ENCODE measurements at places on chromosomes 4 and X.

- no peak for DNase-seq
Measured at GRCh38 chrX:110044346-110045249, 41.7 kb downstream of the TMEM164 start.

DNA sequence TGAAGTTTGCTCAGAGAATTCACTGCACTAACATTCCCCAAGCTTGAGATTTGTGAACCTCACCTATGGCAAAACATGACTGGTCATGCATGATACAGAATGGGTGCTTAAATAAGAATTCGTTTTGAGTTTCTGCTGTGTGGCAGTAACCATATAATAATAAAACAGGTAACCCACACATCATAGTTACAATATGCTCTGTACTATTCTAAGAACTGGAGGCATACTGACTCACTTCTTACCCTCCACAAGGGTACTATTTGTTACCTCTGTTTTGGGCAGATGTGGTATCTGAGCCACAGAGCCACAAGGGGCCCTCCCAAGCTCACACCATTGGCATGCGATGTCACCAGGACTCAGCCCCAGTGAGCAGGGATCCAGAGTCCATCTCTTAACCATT lies 17.6 kb downstream of the SLC2A9 start:
- no peak for DNase-seq

DNA sequence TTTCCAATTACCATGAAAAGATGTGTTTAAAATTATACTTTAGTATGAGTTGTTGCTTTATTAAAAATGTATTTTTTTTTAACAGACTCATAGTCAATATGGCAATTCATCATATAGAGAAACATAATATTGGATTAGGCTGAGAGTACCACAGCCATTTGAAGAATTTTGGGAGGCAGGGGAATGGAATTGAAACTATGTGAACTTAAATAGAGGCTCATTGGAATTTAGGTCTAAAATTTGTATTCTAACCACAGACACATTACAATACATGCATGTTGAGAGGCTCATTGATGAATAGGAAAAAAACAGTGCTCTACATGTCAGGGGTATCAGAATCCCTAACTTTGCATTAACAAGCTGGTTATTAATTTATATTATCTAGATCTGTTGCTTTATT lies 269.6 kb downstream of the DKK2 start:
- no peak for DNase-seq

DNA sequence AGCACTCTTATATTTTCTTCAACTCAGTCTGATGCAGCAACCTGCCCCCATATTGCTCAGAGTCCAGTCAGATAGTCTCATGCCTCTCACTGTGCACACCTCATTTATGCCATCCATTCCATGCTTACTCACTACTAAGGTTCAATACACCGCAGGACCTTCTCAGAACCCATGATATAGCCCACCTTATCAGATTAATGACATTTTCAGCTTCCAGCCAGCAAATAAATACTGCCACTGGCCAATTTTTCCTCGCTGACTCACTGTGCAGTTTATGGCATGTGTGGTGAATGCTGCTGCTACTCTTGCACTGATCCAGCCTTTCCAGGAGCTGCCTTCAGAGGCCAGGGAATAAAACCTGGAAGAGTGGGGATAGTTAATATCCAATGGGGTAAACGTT lies 380.6 kb upstream of the SPOCK3 start:
- DNase-seq: no peak

GRCh38 chrX:112664924-112665323 lies 14.8 kb downstream of the LHFPL1 start:
- DNase-seq: no peak

DNA sequence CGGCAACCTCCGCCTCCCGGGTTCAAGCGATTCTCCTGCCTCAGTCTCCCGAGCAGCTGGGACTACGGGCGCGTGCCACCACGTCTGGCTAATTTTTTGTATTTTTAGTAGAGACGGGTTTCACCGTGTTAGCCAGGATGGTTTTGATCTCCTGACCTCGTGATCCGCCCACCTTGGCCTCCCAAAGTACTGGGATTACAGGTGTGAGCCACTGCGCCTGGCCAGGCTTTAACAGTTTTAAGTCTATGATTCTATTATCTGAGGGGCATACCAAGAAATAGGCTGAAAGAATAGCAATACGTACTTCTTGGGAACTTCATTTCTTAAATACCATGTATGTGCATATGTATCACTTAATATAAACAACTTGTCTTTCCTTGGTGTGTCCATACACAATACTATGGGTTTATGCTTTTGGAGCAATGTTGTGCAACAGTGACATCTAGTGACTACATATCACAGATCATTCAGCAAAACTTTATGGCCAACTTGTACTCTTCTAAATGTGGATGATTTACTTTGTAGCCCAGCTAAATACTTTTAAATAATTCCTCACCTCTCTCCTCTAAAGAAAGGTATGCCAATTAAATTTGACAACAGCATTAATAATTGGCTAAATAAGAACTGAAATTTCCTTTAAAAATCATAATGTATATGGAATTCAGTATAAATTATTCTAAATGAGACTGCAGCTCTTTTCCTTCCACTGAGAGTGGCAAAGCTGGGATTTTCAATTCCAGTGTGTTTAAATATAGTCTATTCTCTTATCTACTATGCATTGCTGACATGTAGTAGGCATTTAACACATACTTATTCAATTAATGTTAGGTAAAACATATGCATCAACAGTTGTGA lies 10.4 kb downstream of the SLC9B1 start:
- peak; percentile 0 for DNase-seq

- DNase-seq: peak; percentile 7
Measured at GRCh38 chr4:179415847-179416223, 1973.6 kb upstream of the AGA start.

Measured in NCI-H510A (cell line).